Stimulated activated CD4-positive, alpha-beta T cell treated with anti-CD3 and anti-CD28 coated beads, TNF-alpha, amount 100 ng/mL, for 24 hours (primary cell): ENCODE measurements at places on chromosomes 6 and 20.

GRCh38 chr6:168577496-168577895, 136.5 kb downstream of the SMOC2 start:
- DNase-seq, result no peak

GRCh38 chr6:104414723-104415122, 445.0 kb downstream of the HACE1 start:
- no peak for DNase-seq

- DNase-seq, result no peak
Observed at GRCh38 chr6:128738112-128738511, 144.8 kb upstream of the LAMA2 start.

DNA sequence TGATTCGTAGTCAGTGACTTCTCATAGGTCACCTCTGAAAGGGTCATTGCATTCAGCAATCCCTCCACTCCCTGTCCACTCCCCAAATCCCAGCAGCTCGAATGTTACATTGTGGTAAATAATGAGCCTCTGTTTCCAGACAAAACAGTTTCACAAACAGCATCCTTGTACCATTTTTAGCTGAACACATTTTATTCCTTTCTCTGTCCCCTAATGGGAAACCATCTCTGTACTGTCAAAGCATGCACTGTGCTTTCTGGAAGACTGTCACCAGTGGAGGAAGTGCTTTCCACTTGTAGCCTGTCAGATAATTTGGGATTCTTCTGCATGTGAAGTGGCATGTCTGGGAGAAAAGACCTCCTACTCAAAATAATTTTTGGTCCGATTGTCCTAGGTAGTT, 82.0 kb downstream of the SLC35F1 start:
- DNase-seq, result no peak

GRCh38 chr20:63553933-63554290, at the start of gene FNDC11:
Gene FNDC11, plus strand, starts transcription at chr20:63554159. Its CDS starts 1,505 bp downstream, at chr20:63555664.
- peak; percentile 40 for DNase-seq

DNA sequence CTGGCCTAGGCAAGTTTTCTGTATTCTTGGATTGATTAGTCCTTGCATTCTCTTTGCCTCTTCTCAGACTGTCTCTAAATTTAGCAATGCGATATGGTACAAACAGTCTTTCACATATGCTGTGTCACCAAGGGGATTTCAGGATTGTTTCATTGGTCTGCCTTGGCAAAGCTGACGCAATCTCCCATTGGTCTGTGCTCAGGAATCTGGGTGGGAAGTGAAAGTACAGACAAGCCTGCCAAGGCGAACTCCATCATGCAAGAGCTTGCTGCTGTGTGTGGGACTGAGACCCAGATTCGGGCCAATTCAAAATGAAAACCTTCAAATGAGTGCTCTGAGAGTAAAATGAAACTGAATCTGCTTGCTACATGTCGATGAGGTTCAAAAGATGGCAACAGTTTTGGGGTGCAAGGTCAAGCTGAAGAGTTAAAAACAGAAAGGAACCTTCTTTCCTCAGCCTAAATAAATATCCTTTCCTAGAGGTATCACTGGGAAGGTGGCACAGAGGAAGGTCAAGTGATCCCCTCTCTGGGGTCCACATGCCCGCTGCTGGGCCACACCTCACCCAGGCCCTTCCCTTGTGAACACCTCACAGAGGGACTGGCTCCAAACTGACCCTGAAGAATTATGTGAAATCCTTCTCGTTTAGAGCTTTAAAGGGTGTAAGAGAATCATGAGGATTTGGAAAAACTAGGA, 198.8 kb upstream of the PREP start:
- peak; percentile 27 for DNase-seq

GRCh38 chr6:57242505-57242904, 20.4 kb upstream of the RAB23 start:
- DNase-seq, result no peak

GRCh38 chr6:54719633-54720032, 126.9 kb upstream of the FAM83B start:
- no peak for DNase-seq

- DNase-seq, result no peak
Observed at GRCh38 chr6:31659649-31660380, 763 bp downstream of the C6orf47 start.

- DNase-seq, result no peak
Observed at GRCh38 chr20:16419138-16419715, 154.0 kb downstream of the KIF16B start.

DNA sequence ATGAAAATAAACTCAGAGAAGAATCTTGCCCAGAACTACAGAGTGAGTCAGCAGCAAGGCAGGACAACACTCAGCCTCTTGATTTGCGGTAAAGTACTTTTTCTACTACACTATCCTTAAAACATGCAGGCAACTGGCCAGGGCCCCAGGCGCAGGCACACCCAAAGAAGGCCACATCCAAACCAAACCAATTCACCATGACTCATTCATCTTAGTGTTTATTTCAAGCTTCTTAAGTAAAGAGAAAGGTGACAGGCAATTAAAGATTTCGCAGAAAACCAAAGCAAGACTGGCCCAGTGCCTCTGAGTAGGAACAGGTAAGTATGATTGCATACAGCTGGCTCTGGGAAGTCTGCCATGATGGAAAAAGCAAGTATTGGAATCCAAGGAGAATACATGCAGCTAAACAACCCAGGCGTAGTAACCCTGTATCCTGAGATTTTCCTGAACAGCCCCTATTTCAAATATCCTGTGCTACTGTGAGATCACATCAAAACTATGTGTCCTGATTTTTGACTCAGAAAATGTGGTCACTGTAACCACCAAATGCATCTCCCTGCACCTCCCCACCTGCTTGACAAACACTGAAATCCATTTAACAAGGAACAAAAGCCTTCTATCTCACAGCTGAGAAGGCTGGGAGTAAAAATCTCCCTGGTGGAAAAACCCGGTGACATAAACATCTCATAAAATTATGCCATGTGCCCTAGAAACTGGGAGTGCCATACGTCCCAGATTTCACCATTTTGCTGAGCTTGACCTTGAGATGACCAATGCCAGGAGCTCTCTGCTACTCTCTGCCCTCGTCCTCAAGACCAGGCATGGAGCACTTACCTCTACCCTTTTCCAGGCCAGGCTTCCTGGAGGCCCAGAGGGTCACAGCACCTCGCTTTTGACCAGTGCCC, 12.4 kb downstream of the WFDC3 start:
- DNase-seq, result no peak

- no peak for DNase-seq
Observed at GRCh38 chr6:167779993-167780655, 46.6 kb upstream of the AFDN start.

DNA sequence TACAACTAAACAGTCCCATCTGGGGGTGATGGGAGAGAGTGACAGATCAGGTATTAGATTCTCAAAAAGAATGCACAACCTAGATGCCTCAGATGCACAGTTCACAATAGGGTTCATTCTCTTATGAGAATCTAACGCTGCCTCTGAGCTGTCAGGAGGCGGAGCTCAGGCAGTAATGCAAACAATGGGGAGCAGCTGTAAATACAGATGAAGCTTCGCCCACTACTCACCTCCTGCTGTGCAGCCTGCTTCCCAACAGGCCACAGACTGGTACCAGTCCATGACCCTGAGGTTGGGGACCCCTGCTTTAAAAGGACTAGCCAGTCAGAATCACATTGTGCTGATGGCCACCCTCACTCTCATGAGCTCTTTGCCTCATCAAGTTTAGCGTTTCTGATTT, 247.0 kb upstream of the KCNQ5 start:
- no peak for DNase-seq

DNA sequence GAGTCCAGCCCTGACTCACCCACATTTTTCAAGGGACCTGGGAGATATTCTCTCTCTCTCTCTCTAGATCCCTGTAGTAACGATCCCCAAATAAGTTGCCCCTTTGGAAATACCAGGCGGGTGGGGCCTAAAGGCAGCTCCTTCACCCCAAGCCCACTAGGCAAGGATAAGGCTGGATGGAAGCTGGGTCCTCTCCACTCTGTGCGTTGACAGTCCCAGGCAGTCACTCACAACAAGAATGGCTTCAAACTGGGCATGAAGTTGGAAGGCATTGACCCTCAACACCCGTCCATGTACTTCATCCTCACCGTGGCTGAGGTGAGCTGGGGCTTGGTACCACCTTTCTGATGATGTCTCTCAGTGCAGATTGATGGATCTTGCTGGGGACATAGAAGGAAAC, 21.6 kb downstream of the L3MBTL1 start:
- DNase-seq, result no peak

DNA sequence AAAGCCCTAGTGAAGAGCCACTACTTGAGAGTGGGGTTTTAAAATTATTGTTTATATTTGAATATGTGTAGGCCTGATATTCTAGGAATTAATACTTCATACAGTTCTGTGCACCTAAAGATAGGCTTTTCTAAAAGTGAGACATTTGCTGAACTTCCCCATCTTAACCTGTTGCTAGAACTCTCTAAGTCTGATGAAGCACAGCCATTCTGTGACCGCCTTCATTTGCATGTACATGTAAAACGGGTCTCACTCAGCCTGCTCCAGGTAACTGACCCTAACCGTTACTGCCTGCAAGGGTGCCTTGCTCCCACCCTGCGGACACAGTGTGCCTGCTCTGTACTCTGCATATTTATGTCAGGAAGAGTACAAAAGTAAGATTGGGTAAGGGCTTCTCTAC, 44.3 kb upstream of the IRF4 start:
- DNase-seq, result no peak

DNA sequence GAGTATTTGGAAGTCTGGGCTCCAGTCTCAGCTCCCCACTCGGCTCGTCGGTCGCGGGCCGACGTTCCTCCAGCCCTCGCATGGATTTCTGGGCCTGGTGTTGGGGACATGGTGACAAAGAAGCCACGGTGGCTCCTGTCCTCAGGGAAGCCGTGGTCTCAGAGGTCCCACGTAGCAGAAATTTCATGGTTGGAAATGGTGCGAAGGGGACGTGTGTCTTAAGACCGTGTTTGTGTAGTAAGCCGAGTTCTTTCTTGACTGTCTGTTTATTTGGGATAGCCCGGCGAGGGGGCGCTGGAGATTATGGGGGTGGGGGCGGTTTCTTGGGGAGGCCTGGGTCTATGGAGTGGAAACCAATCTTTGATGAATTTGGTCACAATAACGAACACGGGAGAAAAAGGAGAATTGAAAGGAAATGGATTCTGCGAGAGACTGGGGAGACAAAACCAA, 23.5 kb upstream of the MAP3K7 start:
- no peak for DNase-seq

DNA sequence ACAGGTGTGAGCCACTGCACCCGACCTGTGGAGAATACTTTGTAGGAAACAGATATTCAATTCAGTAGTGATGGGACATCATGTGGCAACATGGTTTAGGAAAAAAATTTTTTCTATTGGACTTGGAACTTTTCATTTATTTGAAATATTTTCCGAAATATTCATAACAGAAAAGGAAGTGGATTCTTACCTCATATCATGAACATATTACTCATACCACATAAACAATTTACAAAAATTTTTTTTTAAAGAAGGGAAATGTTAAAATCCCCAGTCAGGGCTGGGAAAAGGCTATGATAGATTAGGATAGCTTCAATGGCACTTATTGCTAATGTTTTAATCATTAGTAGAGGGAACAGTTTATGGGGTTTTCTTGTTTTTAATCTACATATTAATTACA, 6.8 kb upstream of the ALDH8A1 start:
- DNase-seq, result no peak

DNA sequence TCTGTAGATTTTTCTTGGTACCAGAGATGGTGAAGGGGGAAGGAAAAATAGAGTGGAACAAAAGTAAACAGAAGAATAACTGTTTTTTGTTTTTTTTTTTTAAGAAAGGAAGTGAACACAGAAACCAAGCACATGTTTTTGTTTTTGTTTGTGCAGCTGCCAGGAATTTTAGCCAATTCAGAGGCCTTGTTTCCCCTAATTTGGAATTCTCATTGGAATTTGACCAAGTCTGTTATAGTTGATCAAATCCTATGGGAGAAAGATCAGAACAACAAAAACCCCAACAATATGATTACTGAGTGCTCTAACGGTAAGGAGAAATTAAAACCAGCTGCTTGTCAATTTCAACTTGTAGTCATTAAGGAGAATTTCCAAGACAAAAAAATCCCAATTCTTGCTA, 18.2 kb upstream of the IL22RA2 start:
- no peak for DNase-seq

- no peak for DNase-seq
Observed at GRCh38 chr6:8651998-8652397, 216.7 kb upstream of the SLC35B3 start.

GRCh38 chr20:61803915-61804751, 261.5 kb downstream of the TAF4 start:
- no peak for DNase-seq

- DNase-seq, result no peak
Observed at GRCh38 chr6:44262467-44263353, 2.6 kb downstream of the NFKBIE start.

DNA sequence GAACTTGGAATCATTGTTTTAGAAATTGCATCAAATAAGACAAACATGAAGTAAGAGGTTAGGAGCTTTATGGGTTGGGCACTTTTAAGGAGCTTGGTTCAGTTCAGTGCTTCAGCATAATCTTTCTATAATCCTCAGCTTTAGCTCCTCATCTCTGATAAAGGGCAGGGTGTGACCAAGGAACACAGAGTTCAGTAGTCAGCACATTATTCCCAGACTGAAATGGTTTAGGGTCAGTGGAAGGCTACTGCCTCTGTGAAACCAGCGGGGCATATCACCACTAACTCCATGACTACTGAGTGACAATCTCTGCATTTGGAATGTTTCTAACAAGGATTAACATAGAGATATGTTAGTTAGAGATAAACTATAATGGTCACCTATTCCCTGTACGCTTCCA, 36.9 kb downstream of the CRYBG1 start:
- no peak for DNase-seq

GRCh38 chr6:147564556-147564955, 56.1 kb downstream of the SAMD5 start:
- no peak for DNase-seq

- no peak for DNase-seq
Observed at GRCh38 chr20:11671015-11671511, 246.6 kb upstream of the BTBD3 start.

DNA sequence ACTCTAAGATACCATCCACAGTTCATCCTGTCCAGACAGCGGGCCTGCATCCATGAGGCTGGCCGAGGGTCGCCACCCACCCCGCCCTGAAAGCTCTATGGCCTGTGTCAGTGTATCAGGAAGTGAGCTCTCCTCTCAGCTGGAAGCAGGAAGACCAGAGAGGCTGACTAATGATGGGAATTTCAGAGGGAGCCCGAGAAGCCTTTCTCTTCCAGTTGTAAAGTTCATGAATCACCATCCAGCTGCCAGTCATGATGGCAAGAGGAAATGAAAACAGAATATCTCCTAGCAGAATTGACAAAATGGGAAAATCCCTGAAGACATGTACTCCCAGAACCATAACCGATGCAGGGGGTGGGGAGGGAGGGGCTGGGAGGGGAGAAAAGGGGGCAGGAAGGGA, 109.6 kb upstream of the RPS6KA2 start:
- no peak for DNase-seq

DNA sequence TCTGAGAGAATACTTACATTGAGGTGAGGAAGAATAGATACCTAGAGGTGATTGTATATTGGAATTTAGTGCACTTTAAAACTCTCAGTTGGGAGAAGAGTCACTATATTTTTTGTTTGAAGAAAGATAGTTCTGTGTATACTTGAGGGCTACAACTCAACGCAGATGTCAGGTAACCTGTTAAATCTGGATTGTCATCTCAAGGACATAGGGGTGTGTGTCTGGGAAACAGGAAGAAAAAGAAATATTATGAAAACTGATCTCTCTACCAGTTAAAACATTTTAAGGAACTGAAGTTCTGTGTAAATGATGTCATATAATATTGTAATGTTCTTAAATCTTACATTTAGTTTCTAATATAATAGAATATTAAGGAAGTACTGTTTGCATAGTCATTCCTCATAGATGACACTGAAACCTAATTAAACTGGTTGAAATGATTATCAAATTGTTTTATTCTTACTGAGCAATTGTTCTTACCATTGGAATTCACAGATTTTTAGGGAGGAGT, 86.2 kb downstream of the SMAP1 start:
- no peak for DNase-seq

- DNase-seq, result no peak
Observed at GRCh38 chr20:22744341-22745193, 160.2 kb upstream of the FOXA2 start.
